ENCODE measurements at places on chromosomes 6 and 20.

- peak; percentile 84 for DNase-seq
Measured at GRCh38 chr6:47047479-47048407, 5.6 kb upstream of the ADGRF1 start.

DNA sequence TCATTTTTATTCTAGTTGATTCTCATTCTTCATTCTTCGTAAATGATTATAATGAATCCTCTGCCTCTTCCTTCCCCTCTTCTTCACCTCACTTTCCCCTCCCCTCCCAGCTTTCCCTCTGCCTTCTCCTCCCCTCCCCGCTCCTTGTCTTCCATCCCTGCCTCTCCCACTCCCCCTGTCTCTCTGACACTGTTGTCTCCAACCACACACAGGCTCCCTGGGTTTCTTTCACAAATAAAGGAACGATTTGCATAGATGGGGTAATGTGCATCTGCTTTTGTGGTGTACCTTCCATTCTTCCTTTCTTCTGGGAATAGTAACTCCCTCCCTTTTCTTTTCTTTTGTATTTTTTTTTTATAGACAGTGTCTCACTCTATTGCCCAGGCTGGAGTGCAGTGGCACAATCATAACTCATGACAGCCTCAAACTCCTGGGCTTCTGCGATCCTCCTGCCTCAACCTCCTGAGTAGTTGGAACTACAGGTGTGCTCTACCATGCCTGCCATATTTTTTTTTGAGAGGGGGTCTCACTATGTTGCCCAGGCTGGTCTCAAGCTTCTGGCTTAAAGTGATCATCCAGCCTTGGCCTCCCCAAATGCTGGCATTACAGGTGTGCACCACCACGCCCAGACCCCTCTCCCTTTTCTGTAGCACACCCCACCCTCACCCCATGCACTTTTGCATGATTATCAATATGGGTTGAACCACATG lies 318.6 kb downstream of the PRKN start:
- no peak for DNase-seq

GRCh38 chr6:47701363-47701762 lies 3.0 kb downstream of the ADGRF4 start:
- no peak for DNase-seq

- no peak for DNase-seq
Measured at GRCh38 chr6:157120534-157121232, 202.6 kb downstream of the TMEM242 start.

DNA sequence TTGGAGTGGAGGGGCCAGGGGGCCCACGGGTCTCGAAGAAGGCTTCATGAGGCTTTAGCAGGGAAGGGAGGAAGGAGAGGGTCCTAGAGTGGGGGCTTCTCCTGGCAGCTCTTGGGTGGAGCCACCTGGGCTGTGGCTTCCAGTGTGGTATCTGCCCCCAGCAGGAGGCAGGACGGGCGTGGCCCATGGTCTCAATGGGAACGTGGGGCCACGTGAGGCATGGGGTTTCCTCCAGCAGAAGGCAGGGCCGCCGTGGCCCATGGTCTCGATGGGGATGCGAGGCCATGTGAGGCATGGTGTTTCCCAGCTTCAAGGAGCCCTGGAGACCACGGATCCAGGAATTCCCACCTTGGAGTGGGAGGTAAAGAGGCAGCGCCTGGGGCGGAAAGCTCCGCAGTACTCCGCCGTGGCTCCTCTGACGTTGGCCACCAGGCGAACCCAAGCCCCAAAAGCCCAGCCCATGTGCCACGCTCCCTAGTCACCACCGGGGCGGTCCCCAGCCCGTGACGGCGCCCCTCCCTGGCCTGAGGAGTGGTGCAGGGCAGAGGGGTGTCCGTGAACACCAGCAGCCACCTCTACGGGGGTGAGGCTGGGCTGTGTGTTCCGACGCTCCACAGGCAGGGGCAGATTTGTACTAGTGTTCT lies 62.0 kb upstream of the GATA5 start:
- DNase-seq: no peak

GRCh38 chr20:36179170-36179945 lies 24.8 kb downstream of the EPB41L1 start:
- no peak for DNase-seq

- peak; percentile 75 for DNase-seq
Measured at GRCh38 chr6:3456898-3457709, at the start of gene SLC22A23. Gene SLC22A23 (minus strand): TSS chr6:3457050. CDS start chr6:3456559, 491 bp downstream.

DNA sequence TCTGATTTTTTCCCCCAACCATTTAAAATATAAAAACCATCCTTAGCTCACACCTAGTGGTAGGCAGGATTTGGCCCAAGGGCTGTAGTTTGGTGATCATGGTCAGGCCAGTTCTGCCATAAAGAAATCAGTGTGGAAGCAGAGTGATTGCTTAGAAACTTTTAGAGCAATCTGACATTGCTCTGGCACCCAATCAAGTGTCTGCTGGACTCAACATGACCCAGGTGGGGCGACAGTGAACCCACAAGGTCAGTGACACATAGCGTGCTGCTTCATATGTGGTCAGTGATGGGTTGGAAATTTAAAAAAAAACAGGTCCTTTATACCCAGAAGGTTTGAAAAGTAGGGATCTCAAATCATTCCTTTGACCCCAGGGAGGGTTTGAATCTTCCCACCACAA lies 107.9 kb downstream of the BANF2 start:
- peak; percentile 58 for DNase-seq

DNA sequence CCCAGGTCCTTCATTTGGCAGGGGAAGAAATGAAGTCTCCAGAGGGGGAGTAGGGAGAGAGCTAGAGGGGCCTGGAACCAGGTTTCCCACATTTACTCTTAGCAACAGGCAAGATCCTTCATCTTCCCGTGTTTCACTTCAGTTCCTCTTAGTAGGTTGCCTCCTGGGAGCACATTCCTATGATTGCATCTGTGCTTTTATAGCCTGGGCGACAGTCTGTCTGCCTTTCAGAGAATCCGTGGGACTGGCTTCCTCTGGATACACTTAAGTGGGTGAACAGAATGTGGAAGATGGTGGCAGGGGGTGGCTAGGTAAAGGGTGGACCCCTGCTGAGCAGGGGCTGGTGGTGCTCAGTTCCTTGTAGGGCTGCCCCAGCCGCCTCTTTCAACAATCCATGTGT lies 33.4 kb downstream of the STK35 start:
- DNase-seq: no peak

DNA sequence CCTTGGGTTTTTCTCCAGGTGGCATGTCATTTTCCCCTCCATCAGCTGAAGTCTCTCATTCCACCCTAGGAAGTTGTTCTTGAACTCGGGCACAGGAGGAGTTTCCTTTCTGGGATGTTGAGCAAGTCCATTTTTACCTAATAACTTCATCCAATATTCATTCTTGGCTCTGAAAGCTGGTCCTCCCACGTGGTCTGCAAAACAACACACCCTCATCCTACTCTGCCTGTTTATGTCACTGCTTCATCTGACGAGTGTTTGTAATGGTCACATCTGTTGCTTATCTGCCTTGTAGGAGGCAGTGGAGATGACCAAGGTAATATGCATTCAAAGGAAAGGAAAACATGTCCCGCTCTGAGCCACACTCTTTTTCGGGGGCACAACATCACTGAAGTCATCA lies 41.7 kb upstream of the AIG1 start:
- no peak for DNase-seq

DNA sequence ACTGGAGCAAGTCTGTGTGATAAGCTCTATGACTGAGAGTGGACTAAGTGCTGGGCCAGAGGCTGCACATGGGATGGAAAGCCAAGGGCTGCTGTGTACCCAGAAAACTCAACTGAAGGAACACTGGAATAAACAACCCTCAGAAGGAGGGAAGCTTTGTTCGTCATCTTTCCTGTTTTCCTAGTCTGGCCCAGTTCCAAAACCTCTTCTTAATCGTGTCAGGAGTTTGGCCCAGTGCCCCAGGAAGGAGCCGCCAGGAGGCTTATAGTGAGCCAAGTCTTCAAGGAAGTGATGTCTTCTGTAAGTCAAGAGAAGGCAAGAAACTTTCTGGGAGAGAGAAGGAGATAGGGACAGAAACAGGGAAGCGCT lies 23.3 kb upstream of the TOP1 start:
- peak; percentile 93 for DNase-seq

GRCh38 chr20:3786126-3786484 lies 435 bp downstream of the CENPB start:
- DNase-seq: peak; percentile 79

- no peak for DNase-seq
Measured at GRCh38 chr6:158255275-158255988, 56.8 kb upstream of the TULP4 start.

DNA sequence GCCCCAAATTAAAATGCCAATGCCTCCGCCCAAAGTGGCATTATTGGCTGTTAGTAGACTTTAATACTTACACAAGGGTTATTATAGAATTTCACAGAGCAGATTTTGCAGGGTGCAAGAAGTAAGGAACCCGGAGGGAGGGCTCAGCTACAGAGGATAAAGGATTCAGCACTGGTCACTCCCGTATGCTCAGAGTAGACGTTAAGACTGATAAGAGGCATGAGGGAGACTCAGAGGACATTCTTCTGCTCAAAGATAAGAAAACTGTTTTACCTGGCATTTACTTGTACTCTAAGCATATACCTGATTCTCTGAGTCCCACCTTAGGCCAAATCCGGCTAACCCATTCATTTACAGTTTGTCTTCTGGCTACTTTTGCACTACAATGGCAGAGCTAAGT lies 36.5 kb upstream of the OVOL2 start:
- DNase-seq: no peak

GRCh38 chr20:11188843-11189603 lies 515.2 kb upstream of the JAG1 start:
- DNase-seq: no peak

DNA sequence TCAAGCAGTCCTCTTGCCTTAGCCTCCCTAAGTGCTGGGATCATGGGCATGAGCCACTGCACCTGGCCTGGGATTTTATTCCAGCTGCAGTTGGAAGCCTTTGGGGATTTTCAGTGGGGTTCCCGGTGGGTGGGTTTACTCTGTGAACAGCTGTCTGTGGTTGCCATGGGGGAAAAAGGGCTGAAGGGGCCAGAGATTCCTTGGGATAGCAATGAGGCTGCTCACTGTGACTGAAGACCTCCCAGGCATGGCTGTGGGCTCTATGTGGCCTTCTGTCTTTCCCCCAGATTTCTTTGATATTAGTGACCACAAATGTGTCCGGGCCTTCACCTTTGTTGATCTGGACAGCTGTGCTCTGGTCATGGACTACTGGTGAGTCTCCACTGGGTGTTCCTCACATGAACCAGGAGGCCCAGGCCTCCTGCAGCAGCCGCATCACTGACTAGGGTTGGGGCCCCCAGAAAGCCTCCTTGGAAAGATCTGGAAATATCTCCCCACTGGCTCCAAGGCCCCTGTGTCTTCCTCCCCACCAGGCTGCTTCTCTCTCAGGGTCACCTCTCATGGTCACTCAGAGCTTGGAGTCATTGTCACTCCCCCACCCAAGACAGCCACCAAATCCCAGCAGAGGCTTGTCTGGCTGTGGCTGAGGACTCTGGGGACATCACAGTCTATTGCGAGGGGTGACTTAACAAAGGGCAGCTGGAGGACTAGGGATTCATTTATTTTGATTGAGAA lies 33.4 kb downstream of the EFCAB8 start:
- DNase-seq: no peak

DNA sequence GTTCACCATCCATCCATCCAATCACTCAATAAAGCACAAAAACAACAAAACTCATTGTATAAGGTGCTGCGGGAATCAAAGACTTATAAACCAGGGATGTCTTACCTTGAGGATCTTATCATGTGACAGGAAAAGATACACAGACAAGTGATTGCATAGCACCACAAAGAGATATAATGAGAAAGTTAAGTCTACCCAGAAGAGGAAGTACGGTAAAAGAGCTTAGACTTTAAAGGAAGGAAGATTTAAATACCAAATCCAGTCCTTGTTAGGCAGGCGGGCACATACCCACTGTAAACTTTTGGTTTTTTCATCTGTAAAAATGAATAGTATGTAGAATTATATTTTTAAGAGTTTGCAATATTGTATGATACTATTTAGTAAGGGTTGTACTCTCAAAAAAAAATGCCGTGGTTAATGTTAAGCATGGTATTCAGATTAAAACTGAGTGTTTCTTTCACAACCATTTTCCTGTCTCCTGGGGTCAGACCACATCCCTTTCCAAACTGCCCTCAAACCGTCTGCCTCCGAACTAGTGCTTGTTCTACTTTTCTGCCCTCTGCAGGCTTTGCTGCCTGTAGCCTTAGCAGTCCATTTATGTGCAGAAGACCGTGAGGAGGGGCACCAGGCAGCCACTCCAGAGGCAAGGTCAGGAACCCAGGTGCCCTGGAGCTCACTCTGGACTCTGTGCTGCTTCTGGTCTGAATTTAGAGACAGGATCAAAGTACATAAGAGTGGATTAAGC lies 179.5 kb upstream of the SYNDIG1 start:
- peak; percentile 7 for DNase-seq

GRCh38 chr6:55812509-55812908 lies 62.9 kb downstream of the BMP5 start:
- no peak for DNase-seq

Data from muscle of leg (tissue), 16 donors.